ENCODE measurements at places on chromosomes 12 and 14. TPM values are rescaled to one million over a fixed set of nuclear protein-coding genes. Genes with fewer than 3 reads are reported as not detected.

BHLHE41 gene
- polyA plus RNA-seq: 4.8 TPM

NEUROD4 gene
- polyA plus RNA-seq: not detected

ART4 gene
- polyA plus RNA-seq: 0.74 TPM

CLEC7A gene
- 12.8 TPM for polyA plus RNA-seq

PPM1H gene
- 1.9 TPM for polyA plus RNA-seq
